ENCODE measurements at places on chromosomes 5 and 9. TPM values are rescaled to one million over a fixed set of nuclear protein-coding genes. Genes with fewer than 3 reads are reported as not detected.

DNA sequence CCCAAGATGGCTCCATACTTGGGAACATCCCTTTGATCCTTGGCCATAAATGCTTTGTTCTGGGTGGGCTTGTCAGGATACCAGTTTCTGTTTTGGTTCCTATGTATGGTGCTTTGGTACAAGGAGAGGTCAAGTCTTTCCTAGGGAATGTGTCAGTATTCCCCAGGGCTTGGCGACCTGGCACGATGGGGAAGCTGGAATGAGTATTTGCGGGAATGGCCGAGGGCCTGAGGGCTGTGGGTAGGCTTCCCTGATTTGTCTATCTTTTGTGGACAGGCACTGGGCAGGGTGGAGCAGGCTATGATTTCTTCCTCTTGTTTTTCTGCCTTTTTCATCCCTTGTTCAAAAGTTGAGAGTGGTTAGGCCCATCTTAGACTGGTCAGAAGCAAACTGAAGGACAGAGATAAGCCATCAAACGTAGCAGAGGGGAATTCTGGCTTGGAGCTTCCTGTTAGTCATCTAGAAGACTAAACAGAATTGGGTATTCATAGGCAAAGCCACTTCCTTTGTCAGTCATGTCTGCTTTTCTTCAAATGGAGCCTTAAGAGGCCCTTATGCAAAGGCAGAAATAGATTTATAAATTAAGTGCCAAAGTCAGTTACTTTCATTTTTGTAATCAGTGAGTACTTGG lies 13.7 kb downstream of the DOCK2 start:
- DNase-seq = no peak

GRCh38 chr9:136326061-136326760 lies 1.1 kb upstream of the GPSM1 start:
- no peak for DNase-seq

GRCh38 chr9:85727500-85727899 lies 14.3 kb downstream of the AGTPBP1 start:
- no peak for DNase-seq

GRCh38 chr5:68054638-68055037 lies 160.9 kb upstream of the PIK3R1 start:
- no peak for DNase-seq

DNA sequence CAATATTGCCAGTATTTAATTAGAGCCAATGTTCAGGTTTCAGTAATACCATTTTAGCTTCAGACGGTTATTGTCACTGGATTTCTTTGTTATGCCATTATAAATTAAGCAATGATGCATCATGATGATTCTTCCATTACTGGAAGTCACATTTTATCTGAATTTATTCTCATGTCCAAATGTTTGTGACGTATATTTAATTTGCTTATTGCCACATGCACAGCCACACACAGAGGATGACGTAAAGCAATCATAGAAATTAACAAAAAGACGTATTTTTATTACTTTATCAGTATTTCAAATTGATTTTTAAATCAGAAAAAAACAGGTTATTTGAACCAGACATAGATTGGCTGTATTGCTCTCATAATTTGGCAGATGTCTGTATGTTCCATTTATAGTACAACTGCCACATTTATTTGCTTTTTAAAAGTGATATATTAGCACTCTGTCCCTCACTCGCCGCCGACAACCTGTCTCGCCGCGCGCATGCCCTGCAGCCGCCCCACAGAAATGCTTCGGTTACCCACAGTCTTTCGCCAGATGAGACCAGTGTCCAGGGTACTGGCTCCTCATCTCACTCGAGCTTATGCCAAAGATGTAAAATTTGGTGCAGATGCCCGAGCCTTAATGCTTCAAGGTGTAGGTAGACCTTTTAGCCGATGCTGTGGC lies 970.9 kb downstream of the CDH12 start:
- no peak for DNase-seq

GRCh38 chr5:96084874-96085506 lies 123.3 kb upstream of the ELL2 start:
- no peak for DNase-seq

- DNase-seq = no peak
These were observed 18.0 kb upstream of the SMC2 start for GRCh38 chr9:104075801-104076753.

GRCh38 chr9:137368431-137369035 lies 54.4 kb downstream of the EXD3 start:
- DNase-seq = peak; percentile 65

- peak; percentile 67 for DNase-seq
These were observed 29.6 kb downstream of the SPRY4 start for GRCh38 chr5:142295084-142295758.

DNA sequence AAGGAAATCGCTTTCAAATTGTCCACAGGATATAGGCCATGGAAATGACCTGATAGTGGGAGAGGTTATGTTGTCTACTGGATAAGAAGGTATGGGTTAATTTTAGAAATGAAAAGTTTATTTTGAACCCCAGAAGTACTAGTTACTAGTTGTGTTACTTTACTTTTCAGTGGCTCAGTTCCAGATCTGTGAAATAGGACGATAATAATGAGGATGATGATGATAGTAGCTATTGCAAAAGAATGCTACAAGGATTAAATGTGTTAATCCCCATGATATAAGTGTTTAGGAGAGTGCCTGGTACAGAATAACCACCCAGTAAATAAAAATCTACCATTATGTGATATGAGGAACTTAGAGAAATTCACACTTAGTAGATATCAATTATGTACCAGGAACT lies 120.8 kb downstream of the PDE4D start:
- DNase-seq = no peak

GRCh38 chr5:137342764-137343163 lies 156.4 kb downstream of the SPOCK1 start:
- no peak for DNase-seq

DNA sequence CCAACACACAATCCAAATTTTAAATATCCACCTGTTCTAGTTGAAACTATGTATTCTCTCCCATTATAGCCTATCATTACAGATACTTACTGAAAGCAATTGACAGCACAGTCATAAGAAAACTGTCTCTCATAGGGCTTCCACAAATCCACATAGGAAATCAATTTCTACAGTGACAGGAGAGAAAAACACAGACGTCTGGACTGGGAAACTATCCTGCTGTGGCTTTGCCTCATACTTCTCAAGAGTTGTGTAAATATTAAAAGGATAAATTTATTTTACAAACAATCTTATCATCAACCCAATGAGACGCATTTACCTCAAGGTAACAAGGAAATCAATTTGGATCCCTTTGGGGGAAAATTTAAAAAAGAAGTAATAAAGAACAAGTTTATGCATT lies 517.5 kb downstream of the EFNA5 start:
- DNase-seq = no peak

GRCh38 chr5:126139086-126139485 lies 284.1 kb upstream of the GRAMD2B start:
- no peak for DNase-seq

DNA sequence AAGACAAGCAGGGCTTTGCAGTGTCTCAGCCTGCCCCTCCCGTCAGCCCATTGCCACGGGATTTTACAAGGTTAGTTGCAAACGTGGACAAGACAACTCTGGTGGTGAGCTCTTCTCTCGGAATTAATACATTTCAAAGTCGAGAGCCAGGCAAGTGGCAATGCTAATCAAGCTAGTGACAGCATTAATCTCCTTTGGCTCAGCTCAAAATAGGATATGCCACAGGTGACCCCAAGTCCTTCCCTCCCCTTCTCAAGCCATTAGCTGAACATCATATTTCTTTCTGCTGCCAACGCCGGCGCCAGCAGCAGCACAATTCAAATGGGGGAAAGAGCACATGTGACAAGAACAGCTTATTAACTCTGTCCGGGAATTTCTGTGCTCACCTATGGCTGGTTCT lies 190.1 kb downstream of the ATPSCKMT start:
- DNase-seq = no peak

- DNase-seq = no peak
These were observed 38.0 kb upstream of the FAM120A start for GRCh38 chr9:93413530-93413929.

GRCh38 chr9:3161912-3162311 lies 318.0 kb upstream of the PUM3 start:
- DNase-seq = no peak

DNA sequence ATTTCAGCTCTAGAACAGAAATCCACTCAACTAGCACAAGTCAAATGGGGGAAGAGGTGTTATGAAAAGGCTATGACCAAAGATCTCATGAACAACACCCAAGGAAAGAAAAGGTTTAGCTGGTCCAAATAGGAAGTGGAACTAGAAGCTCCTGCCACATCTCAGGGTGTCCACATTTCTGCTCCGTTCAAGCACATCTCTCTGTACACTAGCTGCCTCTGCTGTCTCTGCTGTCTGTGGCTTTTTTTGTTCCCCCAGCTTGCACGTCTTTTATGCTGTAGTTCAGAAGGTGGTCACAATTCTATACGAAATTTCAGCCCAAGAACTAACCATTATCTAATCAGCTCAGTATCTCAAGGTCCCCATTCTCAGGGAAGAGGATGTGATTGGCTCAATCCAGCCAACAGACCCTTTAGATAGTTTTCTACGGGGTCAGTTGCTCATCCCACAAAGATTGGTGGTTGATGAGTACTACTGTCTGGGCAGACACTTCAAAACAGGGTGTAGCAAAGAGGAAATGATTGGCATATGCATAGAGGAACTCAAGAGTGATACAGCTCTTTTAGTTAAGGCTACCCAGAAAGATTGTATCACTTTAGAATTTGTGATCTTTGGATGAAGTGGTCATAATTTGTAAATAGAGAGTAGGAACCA lies 44.0 kb downstream of the FANCC start:
- DNase-seq = no peak

GRCh38 chr9:134547161-134548100 lies 94.2 kb upstream of the COL5A1 start:
- no peak for DNase-seq

GRCh38 chr9:93576258-93577077 lies at the start of gene PHF2:
PHF2 (plus strand) TSS chr9:93576584; CDS start chr9:93576774, 190 bp downstream.
- DNase-seq = no peak

DNA sequence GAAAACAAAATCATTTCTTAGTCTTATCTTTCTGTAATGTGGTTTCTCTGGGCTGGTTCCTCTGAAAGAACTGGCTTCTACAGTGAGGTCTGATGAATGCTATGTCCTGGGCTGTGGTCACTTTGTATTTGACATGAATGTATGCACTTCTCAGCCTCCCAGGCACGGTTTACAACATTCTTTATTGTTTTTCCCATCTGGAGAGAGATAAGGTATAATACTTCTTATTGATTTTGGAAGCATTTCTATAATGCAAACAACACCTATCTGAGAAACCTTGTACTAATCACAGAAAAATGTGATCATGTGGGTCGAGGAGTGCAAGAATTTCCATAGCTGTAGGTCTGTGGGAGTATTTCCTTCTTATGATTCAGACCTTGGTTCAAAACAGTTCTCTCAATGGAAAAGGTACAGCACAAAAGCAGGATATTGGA lies 46.9 kb downstream of the ACTBL2 start:
- no peak for DNase-seq

DNA sequence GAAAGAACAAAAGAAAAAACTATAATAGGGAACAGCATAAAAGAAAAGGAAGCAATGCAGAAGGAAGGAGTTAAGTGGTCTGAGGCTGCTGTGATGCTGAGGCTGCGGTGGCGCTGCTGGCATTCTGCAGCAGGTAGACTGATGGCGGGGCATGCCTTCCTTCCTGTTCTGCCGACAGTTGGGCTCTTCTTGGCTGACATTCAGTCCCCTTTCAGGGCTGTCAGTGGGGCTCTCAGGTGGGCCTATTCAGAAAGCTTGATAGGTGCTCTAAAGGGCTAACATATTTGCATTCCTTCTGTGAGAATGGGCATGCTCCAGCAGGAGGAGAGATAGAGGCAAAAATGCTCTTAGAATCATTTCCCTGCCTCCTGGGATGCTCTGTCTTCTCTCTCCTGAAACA lies 5.1 kb upstream of the CLINT1 start:
- DNase-seq = no peak

Gene LURAP1L
- 4.6 TPM for total RNA-seq

Gene RNF180
- 14.5 TPM for total RNA-seq

Gene FAM240B
- not detected for total RNA-seq

Gene SPATA31A3
- total RNA-seq = not detected

Gene GPR21
- not detected for total RNA-seq

Gene C5orf24
- 20.6 TPM for total RNA-seq

Gene AGGF1
- total RNA-seq = 17.3 TPM

Gene FABP6
- total RNA-seq = 0.88 TPM

Gene TEX53
- not detected for total RNA-seq

Gene KIAA1958
- 6.7 TPM for total RNA-seq

Gene ZNF454
- total RNA-seq = 1.9 TPM

Gene PDLIM7
- total RNA-seq = 56.4 TPM

Gene PROB1
- 64.8 TPM for total RNA-seq

Gene PCDHGA5
- 7.9 TPM for total RNA-seq

Gene GNA14
- total RNA-seq = 1.2 TPM
